ENCODE measurements at places on chromosomes 1 and 21.

- DNase-seq, result peak; percentile 82
These were observed 58.8 kb upstream of the SPATA6 start for GRCh38 chr1:48530727-48531351.

- DNase-seq, result no peak
These were observed 40.8 kb downstream of the CBS start for GRCh38 chr21:43034826-43035225.

DNA sequence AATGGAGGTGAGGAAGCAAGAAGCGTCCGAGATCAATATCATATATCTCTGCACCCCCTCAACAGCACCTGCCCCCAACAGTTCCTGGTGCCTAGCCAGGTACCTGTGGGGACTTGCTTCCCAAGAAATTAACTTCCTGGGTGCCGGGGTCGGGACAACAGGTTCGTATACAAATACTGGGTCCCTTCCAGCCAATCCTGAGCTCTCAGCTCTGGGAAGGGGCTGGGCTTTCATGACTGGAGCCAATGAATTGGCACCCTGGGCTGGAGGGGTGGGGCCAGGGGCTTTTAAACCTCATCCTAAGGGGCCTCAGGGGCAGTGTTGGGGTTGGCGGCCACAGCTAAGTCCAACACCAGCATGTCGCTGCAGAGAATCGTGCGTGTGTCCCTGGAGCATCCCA is at the start of gene PADI3:
PADI3 (plus strand) TSS at position 318 of the 400 bp plus-strand sequence; CDS start at position 358, 40 bp downstream.
- DNase-seq, result no peak

GRCh38 chr1:42282867-42283583 is 52.0 kb downstream of the FOXJ3 start:
- no peak for DNase-seq

GRCh38 chr1:1210726-1211540 is 3.0 kb downstream of the TNFRSF4 start:
- no peak for DNase-seq

- peak; percentile 91 for DNase-seq
These were observed 1.6 kb upstream of the METTL25B start for GRCh38 chr1:156726549-156727226.
